ENCODE measurements at places on chromosomes 7 and 10.

DNA sequence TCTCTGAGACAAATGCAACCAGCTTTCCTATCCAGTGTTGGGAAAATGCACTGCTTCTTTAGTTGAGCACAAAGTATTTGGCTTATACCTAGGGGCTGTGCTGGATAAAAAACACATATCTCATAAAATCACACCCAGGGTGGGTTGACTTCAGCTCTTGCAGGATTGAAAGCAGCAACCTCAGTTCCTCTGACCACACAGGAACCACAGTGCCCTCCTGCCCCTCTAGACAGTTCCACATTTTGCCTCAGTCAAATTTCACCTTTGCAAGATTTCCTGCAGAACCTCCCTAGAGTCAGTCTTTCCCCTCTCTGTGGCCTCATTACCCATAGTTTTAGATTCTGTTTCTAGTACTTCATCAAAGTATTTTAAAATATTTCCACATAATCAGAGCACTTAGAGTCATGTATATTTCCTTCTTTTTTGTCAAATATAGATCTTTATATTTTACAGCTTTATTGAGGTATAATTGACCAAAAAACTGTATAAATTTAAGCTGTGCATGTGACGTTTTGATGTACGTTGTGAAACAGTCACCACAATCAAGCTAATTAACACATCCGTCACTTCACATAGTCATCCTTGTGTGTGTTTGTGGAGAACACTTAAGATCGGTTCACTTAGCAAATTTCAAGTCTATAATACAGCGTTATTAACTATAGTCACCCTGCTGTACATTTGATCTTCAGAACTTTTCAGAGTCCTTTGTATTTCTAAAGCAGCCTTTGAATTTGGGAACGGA is 37.0 kb upstream of the EGR2 start:
- no peak overlapping the region for H3K27ac ChIP-seq
- H3K27me3 ChIP-seq, result no peaks in the 10 kb centered on the region
- H3K36me3 ChIP-seq, result no peaks in the 10 kb centered on the region

DNA sequence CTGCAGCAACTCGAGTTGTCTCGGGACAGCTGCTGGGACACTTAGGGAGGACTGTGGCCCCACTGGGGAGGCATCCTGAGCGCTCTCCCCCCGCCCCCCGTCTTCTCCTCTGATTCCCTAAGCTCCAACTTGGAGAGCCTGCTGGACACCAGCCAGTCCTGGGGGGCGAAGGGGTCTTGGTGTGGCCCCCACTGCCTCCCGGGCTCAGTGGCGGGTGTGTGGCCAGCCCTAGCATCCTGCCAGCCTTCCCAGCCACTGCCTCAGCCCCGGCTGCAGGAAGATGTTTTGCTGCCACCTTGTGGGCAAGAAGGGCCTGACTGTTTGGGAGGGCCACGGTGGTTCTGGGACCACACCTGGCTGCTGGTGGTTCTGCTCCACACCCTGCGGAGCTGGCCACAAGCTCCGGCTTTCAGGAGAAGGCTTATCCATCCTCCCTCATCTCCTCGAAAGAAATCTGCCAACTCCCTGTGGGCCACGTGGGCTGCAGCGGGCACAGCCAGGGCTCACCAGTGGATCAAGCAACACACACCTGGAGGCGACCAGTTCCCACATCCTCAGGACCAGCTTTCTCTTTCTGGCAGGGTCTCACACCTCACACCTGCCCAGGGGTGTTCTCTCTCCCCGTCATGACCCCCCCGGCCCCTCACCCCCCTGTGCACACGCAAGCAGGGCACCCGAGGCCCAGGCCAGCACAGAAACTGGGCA is 24.8 kb downstream of the AGAP3 start:
- H3K27me3 ChIP-seq, result no peaks in the 10 kb centered on the region
- peak; percentile 88 for DNase-seq
- no peak overlapping the region for H3K4me3 ChIP-seq
- no peaks in the 10 kb centered on the region for H3K4me1 ChIP-seq
- H3K36me3 ChIP-seq, result no peaks in the 10 kb centered on the region

GRCh38 chr7:55296070-55296469 is 69.1 kb upstream of the LANCL2 start:
- no peak overlapping the region for H3K4me3 ChIP-seq
- no peaks in the 10 kb centered on the region for H3K4me1 ChIP-seq
- DNase-seq, result no peak
- no peaks in the 10 kb centered on the region for H3K36me3 ChIP-seq
- no peaks in the 10 kb centered on the region for H3K27me3 ChIP-seq

GRCh38 chr7:18547509-18548187 is 52.1 kb downstream of the HDAC9 start:
- no peak overlapping the region for H3K27ac ChIP-seq
- H3K4me3 ChIP-seq, result no peak overlapping the region
- H3K27me3 ChIP-seq, result no peaks in the 10 kb centered on the region
- H3K36me3 ChIP-seq, result no peaks in the 10 kb centered on the region
- no peak for DNase-seq
- peaks cover 17% of the 10 kb centered on the region for H3K4me1 ChIP-seq

DNA sequence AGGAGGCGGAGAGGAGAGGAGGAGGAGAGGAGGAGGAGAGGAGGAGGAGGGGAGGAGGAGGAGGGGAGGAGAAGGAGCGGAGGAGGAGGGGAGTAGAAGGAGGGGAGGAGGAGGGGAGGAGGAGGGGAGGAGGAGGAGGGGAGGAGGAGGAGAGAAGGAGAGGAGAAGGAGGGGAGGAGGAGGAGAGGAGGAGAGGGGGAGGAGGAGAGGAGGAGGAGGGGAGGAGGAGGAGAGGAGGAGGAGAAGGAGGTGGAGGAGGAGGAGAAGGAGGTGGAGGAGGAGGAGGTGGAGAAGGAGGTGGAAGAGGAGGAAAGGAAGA is 15.5 kb upstream of the CRCP start:
- H3K4me1 ChIP-seq, result peaks cover 11% of the 10 kb centered on the region
- H3K36me3 ChIP-seq, result no peaks in the 10 kb centered on the region
- H3K27me3 ChIP-seq, result no peaks in the 10 kb centered on the region
- no peak overlapping the region for H3K4me3 ChIP-seq

GRCh38 chr10:109187677-109188076 is 735.6 kb downstream of the XPNPEP1 start:
- no peaks in the 10 kb centered on the region for H3K4me1 ChIP-seq
- no peaks in the 10 kb centered on the region for H3K36me3 ChIP-seq
- H3K27me3 ChIP-seq, result no peaks in the 10 kb centered on the region
- H3K4me3 ChIP-seq, result no peak overlapping the region
- DNase-seq, result no peak
- H3K27ac ChIP-seq, result no peak overlapping the region

GRCh38 chr7:87220026-87220733 is 648 bp upstream of the TMEM243 start:
- H3K27ac ChIP-seq, result peak overlapping the region; percentile 95
- H3K4me3 ChIP-seq, result peak overlapping the region; percentile 83
- H3K36me3 ChIP-seq, result peaks cover 4% of the 10 kb centered on the region
- H3K27me3 ChIP-seq, result no peaks in the 10 kb centered on the region
- H3K4me1 ChIP-seq, result peaks cover 44% of the 10 kb centered on the region

- no peak for DNase-seq
- no peak overlapping the region for H3K4me3 ChIP-seq
- H3K27me3 ChIP-seq, result no peaks in the 10 kb centered on the region
These were observed 11.6 kb downstream of the GNG11 start for GRCh38 chr7:93933156-93933555.

DNA sequence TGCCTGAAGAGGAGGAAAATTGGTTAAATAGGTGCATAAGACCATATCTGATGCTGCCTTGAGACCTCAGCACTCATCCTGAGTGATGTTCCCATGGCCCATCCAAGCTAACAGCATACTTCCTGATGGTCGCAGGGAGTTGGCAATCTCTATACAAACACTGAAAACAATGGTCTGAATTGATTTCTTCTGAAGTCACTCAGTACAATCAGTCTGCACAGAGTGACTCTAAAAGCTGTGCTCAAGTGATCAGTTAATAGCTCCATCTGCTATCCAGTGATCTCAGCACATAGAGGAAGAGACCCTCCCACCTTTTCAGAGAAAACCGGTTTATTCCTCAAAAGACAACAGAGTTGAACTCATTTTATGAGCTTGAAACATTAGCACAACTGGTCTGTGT is 3.9 kb downstream of the PPP1R17 start:
- no peak for DNase-seq
- H3K27ac ChIP-seq, result peak overlapping the region; percentile 88
- H3K4me3 ChIP-seq, result no peak overlapping the region
- no peaks in the 10 kb centered on the region for H3K36me3 ChIP-seq
- H3K27me3 ChIP-seq, result no peaks in the 10 kb centered on the region

GRCh38 chr7:26699766-26700165 is 164.6 kb downstream of the SKAP2 start:
- H3K4me3 ChIP-seq, result no peak overlapping the region
- H3K36me3 ChIP-seq, result no peaks in the 10 kb centered on the region
- H3K27me3 ChIP-seq, result no peaks in the 10 kb centered on the region
- no peak for DNase-seq
- no peaks in the 10 kb centered on the region for H3K4me1 ChIP-seq
- no peak overlapping the region for H3K27ac ChIP-seq

GRCh38 chr10:68135922-68136792 is 26.9 kb downstream of the MYPN start:
- DNase-seq, result no peak
- H3K27ac ChIP-seq, result no peak overlapping the region
- no peak overlapping the region for H3K4me3 ChIP-seq
- H3K36me3 ChIP-seq, result no peaks in the 10 kb centered on the region

- no peak for DNase-seq
- H3K27me3 ChIP-seq, result no peaks in the 10 kb centered on the region
- no peak overlapping the region for H3K4me3 ChIP-seq
- no peak overlapping the region for H3K27ac ChIP-seq
- no peaks in the 10 kb centered on the region for H3K4me1 ChIP-seq
These were observed 9.0 kb upstream of the CYP3A4 start for GRCh38 chr7:99792967-99793366.

DNA sequence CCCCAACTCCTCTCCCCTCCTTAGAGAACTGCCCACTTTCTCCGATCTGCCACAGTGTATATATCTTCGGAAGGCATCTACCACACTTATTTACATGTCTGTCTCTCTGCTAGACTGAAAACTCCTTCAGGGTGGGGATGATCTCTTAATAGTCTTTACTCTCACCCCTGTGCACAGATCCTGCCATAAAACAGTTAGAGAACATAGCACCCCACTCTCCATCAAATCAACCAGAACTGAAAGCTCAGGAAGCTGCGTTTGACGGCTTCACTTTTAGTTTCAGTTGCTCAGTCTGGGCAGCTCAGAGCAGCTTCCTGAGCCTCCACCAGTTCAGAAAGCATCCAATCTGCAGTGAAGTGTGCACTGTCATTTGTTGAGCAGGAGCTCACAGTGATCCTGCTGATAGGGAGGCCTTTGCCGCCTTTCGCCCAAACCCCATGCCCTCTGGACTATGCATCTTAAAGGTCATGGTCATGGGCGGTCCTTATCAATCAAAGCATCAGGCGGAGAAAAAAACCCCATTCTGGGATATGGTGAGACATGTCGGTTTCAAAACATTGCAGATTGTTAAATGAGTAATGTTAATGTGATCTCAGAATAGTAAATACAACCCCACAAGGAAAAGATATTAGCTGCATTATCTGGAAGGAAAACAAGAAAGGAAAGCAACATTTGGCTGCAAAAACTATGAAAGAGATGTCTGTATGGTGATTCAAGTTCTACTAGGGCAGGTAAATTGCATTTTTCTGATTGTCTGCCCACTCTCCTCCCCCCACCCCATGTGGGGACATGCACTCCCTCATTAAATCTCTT is 167.1 kb upstream of the ADO start:
- peak overlapping the region; percentile 44 for H3K4me3 ChIP-seq
- H3K36me3 ChIP-seq, result no peaks in the 10 kb centered on the region
- H3K27ac ChIP-seq, result peak overlapping the region; percentile 16
- no peaks in the 10 kb centered on the region for H3K27me3 ChIP-seq
- peak; percentile 64 for DNase-seq

DNA sequence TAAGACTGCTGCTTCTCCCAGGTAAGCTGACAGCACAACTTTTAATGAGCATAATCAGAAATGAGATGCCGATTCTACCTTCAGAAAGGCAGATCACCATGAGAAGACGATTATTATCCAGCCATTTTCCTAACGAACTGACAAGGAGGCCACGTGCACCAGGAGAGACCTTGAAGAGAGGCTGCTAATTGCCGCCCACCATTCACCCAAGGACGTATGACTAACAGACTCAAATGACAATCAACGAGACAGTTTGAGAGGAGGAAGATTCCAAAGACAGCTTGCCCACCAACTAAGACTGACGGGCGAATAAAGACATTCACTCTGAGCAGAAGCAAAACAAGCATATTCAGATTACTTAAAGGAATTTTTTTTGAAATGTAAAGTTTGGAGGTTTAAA is 301.9 kb upstream of the TAC1 start:
- no peaks in the 10 kb centered on the region for H3K36me3 ChIP-seq
- DNase-seq, result no peak
- H3K27ac ChIP-seq, result no peak overlapping the region
- no peaks in the 10 kb centered on the region for H3K27me3 ChIP-seq
- H3K4me1 ChIP-seq, result no peaks in the 10 kb centered on the region

GRCh38 chr7:79982141-79982770 is 152.4 kb upstream of the GNAI1 start:
- no peaks in the 10 kb centered on the region for H3K36me3 ChIP-seq
- H3K27ac ChIP-seq, result no peak overlapping the region
- H3K4me1 ChIP-seq, result no peaks in the 10 kb centered on the region
- no peaks in the 10 kb centered on the region for H3K27me3 ChIP-seq

DNA sequence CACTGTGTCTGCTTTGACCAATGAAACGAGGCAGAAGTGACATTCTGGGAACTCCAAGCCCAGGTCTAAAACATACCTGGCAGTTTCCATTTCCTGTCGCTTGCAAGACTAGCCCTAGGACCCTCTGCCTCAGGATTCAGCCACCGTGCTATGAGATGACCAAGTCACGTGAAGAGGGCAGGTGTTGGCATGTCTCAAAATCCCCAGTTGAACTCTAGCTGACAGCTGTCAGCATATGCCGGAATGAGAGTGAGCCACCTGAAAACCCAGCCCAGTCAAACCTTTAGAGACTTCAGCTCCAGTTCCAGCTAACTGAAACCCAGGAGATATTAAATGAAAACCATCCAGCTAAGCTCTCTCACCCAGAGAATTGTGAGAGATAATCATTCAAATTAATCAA is 89.9 kb upstream of the PPP1R3A start:
- H3K4me1 ChIP-seq, result no peaks in the 10 kb centered on the region
- no peak overlapping the region for H3K27ac ChIP-seq
- no peaks in the 10 kb centered on the region for H3K27me3 ChIP-seq
- no peak overlapping the region for H3K4me3 ChIP-seq
- no peaks in the 10 kb centered on the region for H3K36me3 ChIP-seq
- no peak for DNase-seq

DNA sequence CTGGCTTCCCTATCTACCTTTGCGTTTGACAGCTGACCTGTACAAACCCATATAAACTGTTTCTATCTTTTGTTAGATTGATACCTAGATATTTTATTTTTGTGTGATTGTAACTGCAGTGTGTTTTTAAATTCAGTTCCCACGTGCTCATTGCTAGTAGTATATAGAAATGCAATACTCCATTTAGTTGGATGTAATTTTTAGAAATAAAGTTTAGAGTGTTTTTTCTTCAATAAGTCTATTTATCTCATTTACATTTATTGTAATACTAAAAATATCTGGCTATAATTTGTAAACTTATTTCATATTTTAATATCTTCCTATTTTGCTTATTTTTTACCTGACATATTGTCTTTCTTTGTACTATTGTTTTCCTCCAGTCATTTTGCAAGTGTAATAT is 329.7 kb upstream of the ADARB2 start:
- no peak for DNase-seq
- H3K4me1 ChIP-seq, result no peaks in the 10 kb centered on the region
- no peak overlapping the region for H3K4me3 ChIP-seq

- H3K4me3 ChIP-seq, result no peak overlapping the region
- H3K4me1 ChIP-seq, result no peaks in the 10 kb centered on the region
- DNase-seq, result no peak
- peaks cover 4% of the 10 kb centered on the region for H3K27me3 ChIP-seq
- no peak overlapping the region for H3K27ac ChIP-seq
These were observed 187.5 kb downstream of the CELF2 start for GRCh38 chr10:11205030-11205772.
